Dermis blood vessel endothelial cell (primary cell): ENCODE measurements at places on chromosomes 5 and 9. TPM values are rescaled to one million over a fixed set of nuclear protein-coding genes. Genes with fewer than 3 reads are reported as not detected.

Gene RLN1
- not detected in 2 replicates for total RNA-seq

Gene ADGRV1
- total RNA-seq, result under 0.01 and 0.14 TPM in 2 replicates

Gene PCDHGA11
- 6.8 and 10.6 TPM in 2 replicates for total RNA-seq

Gene MEIKIN
- not detected in 2 replicates for total RNA-seq

Gene ZNF483
- total RNA-seq, result 1.8 and 3.2 TPM in 2 replicates

Gene LCN2
- 0.14 TPM in 1 of 2 replicates, not detected in the other for total RNA-seq

Gene IFNB1
- total RNA-seq, result not detected in 2 replicates

Gene GPR21
- 0.33 and 0.68 TPM in 2 replicates for total RNA-seq

Gene CDX1
- total RNA-seq, result not detected in 2 replicates

Gene LCN9
- not detected in 2 replicates for total RNA-seq

Gene SARDH
- 0.34 and 0.37 TPM in 2 replicates for total RNA-seq

Gene SV2C
- total RNA-seq, result 0.05 TPM in 1 of 2 replicates, not detected in the other

Gene TAF1L
- total RNA-seq, result under 0.01 TPM in 2 replicates

Gene TBC1D9B
- 64.2 and 97.8 TPM in 2 replicates for total RNA-seq

Gene HSD17B3
- not detected in 2 replicates for total RNA-seq

Gene DMRTA1
- total RNA-seq, result under 0.01 and 0.05 TPM in 2 replicates

Gene SPATA31E1
- total RNA-seq, result not detected in 2 replicates

Gene ACER2
- 10.7 and 15.7 TPM in 2 replicates for total RNA-seq

Gene KIF4B
- total RNA-seq, result 0.17 and 0.42 TPM in 2 replicates

Gene PDE6A
- total RNA-seq, result 0.05 TPM in 1 of 2 replicates, not detected in the other

Gene GFPT2
- total RNA-seq, result 0.60 and 0.68 TPM in 2 replicates

Gene PCDHAC2
- 0.28 and 0.34 TPM in 2 replicates for total RNA-seq

Gene HAVCR2
- total RNA-seq, result under 0.01 and 0.09 TPM in 2 replicates

Gene PCA3
- under 0.01 and 0.33 TPM in 2 replicates for total RNA-seq

Gene FGF18
- total RNA-seq, result not detected in 2 replicates

Gene DND1
- total RNA-seq, result 0.14 and 0.68 TPM in 2 replicates

Gene PCDHGA8
- total RNA-seq, result 0.74 and 1.4 TPM in 2 replicates

Gene LHX3
- total RNA-seq, result not detected in 2 replicates

Gene PCDHGB3
- 3.6 and 3.7 TPM in 2 replicates for total RNA-seq

Gene C7
- total RNA-seq, result under 0.01 and 0.28 TPM in 2 replicates
